ENCODE measurements at places on chromosomes 7 and 10. TPM values are rescaled to one million over a fixed set of nuclear protein-coding genes. Genes with fewer than 3 reads are reported as not detected.

DNA sequence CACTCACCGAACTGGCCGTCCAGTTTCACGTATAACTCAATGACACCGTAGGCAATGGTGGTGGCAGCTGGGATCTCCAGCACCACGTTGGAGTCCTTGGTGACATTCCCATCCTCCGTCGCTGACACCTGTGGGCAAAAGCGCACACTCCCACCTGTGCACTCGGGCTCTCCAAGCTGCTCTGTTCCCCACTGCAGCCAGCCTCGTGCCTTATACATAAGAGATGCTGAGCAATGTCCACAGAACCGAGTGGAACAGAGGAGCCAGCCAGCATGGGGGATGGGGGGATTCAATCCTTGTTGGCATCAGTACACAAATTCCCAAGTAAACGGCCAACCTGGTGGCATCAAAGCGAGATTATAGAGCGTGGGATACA is 40.0 kb downstream of the GSDME start:
- DNase-seq, result no peak

DNA sequence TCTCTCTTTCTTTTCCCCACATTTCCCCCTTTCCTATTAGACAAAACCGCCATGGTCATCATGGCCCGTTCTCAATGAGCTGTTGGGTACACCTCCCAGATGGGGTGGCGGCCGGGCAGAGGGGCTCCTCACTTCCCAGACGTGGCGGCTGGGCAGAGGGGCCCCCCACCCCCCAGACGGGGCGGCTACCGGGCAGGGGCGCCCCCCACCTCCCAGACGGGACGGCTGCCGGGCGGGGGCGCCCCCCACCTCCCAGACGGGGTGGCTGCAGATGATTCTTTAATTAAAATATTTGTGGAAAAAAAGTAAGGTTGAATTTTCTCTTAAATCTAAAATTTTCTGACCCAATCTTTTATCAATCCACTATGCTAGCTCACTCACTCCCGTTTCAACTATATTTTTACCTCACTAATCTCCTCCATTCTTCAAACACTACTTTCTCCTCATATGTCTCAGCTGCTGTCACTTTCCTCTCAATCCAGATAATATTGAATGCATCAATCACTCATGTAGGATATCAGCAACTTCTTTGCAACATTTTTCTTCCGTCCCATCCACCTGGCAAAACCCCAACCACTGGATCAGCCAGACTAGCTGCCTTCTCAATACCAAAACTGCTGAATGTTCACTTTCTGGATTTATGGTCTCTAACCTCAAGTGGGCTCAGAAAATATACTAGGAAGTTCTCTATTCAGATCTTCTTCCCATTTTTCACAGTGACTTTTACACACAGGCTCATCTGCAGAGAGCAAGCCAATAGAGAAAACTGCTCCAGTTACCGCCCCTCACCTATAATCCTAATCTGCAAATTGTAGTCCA is 81.1 kb upstream of the TRIM24 start:
- DNase-seq, result no peak

DNA sequence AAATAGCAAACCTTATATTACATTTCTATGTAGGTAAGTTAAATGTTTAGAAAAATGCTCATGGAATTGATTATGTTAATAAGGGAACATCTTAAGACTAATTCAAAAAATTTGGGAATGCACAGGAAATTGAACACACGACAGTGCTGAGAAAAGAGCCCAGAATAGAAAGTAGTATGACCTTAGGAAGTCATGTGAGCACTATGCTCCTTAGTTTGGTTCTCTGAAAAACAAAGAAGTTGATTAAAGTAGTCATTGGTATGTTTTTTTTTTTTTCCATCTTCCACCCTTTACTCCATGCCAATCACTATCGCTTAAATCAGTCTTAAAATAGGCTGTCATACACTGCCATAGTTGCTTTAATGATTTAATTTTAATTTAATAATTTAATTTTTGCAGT is 242.9 kb downstream of the ANKRD7 start:
- DNase-seq, result no peak

ATG9B gene
- 1.8 TPM for polyA plus RNA-seq

- DNase-seq, result peak; percentile 16
Observed at GRCh38 chr10:97991871-97992270, 38.5 kb downstream of the CRTAC1 start.

DNA sequence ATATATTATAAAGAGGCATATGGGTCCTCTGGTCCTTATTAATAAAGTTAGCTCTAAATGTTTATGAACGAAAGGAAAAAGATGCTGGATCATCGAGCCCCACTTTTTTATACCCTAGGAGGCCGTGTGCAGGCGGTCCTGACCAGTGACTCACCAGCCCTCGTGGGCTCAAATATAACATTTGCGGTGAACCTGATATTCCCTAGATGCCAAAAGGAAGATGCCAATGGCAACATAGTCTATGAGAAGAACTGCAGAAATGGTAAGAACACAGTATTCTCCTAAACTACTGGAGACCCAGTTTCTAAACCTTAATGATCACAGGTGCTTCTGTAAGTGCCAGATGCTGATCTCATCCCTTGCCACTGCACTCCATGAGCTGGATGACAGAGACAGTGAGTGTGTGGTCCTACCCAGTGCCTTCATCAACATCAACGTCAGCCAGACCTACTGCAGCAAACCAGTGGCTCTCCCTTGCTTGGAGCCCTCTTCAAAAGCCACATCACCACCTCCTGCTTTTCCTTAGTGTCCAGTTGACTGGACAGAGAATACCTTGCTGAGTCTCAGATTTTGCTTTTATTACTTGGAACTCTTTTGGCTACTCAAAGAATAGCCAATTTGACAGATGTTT is 7.6 kb downstream of the GPNMB start:
- no peak for DNase-seq

GRCh38 chr10:120917521-120918250 is 66.5 kb downstream of the WDR11 start:
- DNase-seq, result no peak

GRCh38 chr7:77811516-77812289 is 13.1 kb downstream of the PHTF2 start:
- no peak for DNase-seq

GRCh38 chr10:94075506-94075905 is 81.8 kb downstream of the PLCE1 start:
- DNase-seq, result no peak

TMEM243 gene
- 54.9 TPM for polyA plus RNA-seq

All from large intestine (tissue), 12 donors.